ENCODE measurements at places on chromosomes 2 and 18.

DNA sequence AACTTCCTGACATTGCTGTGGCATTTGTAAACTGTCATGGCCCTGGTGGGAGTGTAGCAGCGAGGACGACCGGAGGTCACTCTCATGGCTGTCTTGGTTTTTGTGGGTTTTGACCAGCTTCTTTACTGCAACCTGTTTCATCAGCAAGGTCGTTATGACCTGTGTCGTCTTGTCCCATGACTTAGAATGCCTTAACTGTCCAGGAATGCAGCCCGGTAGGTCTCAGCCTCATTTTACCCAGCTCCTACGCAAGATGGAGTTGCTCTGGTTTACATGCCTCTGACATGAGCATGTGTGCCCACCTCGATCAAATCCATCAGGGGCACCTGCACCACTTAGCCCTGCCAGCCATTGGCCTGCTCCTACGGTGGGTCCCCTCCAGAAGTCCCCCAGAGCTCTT, 32.9 kb upstream of the SLC66A3 start:
- DNase-seq, result no peak

DNA sequence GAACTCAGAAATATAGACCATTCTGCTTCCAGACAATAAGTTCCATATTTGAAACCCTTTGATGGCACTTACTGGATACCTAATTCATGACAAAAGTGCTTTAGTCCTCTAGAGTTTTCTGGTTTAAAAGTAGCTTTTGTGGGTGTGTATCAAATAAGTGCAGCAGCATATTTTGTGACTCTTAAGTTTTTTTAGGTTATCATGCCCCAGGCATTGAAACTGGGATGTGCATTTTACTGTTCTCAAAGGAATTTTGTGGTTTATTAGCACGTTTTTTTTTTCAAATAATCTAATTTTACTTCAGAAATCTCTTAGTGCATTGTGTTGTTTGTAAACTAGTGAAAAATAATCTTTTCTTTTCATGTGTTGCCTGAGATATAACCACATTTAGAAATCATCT, 1.5 kb downstream of the XRCC5 start:
- DNase-seq, result no peak

GRCh38 chr2:25341753-25342371, at the start of gene DNMT3A:
Gene DNMT3A (minus strand): TSS chr2:25341925. CDS start chr2:25313984, 27,941 bp downstream.
- DNase-seq, result no peak

- no peak for DNase-seq
These were observed 1.5 kb downstream of the FSHR start for GRCh38 chr2:49152824-49153223.

- DNase-seq, result no peak
These were observed 85.7 kb upstream of the LAPTM4A start for GRCh38 chr2:20137131-20137571.

DNA sequence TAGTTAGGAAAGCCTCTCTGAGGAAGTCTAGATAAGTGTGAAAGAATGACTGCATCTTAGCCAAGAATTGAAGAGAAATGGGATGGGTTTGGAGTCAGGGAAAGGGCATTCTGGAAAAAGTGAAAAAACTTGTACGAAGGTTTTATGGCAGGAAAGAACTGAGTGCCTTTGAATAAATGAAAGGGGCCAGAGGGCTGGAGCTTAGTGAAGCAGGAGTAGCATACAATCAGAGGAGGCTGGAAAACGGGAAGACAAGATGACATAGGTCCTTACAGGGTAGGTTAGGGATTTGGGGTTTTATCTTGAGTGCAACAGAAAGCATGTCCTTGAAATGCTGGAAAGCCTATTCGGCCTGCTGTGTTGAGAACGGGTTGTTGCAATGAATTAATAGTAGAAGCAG, 152.6 kb upstream of the RND3 start:
- no peak for DNase-seq

DNA sequence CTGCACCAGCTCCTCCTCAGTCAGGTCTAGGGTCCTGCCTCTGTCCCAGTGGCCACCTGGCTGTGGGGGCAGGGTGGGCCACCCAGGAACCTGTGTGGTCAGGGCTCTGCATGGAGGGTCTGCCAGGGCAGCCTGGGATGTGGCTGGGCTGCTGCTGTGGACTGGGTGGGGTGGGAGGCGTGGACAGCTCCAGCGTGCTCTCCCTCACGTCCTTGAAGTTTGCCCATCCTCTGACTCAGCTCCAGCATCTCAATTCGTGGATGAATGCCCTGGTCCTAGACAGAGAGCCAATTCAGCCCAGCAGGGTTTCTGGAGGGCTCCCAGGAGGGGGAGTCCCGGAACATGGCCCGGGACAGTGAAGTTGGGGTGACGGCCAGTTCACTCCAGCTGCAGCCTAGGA, 64.3 kb upstream of the EPAS1 start:
- no peak for DNase-seq

DNA sequence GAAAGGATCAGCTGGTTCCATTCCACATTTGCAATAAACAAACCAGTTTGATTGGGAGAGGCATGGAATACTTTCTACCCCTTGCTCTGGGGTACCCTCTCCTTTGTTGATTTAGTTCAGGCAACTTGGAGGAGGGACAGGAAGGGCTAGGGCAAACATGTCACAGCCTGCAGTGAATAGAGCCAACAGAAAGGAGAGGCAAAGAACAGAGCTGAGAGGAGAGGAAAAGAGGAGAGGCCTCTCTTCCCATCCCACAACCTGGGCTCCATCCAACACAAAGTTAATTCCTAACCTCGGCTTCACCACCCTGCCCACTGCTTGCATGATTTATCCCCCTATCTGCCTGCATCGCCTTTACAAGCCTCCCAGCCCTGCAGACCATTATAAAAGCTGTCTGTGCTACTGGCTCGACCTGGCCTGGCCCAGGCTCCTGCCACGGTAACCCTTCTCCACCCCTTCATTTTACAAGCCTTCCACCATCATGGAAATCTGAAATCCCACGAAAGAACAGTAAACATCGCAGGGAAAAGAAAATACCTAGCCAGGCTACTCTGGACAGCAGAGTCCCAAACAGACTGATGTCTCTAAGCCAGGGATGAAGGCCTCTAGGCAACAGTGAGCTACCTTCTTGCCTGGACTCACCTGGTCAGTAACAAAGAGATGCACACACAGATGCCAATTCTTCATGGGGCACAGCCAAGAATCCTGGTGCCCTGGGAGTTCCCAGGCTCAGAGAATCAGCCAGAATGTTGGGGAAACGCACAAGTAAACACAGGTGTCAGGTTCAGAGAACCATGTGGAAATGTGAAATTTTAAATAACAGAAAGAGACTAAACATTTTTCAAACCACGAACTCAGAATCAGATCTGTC, 43.6 kb downstream of the NHEJ1 start:
- DNase-seq, result no peak

GRCh38 chr2:193542762-193543161, 1348.0 kb upstream of the TMEFF2 start:
- no peak for DNase-seq

GRCh38 chr2:205868773-205869333, 186.6 kb downstream of the NRP2 start:
- DNase-seq, result peak; percentile 30

DNA sequence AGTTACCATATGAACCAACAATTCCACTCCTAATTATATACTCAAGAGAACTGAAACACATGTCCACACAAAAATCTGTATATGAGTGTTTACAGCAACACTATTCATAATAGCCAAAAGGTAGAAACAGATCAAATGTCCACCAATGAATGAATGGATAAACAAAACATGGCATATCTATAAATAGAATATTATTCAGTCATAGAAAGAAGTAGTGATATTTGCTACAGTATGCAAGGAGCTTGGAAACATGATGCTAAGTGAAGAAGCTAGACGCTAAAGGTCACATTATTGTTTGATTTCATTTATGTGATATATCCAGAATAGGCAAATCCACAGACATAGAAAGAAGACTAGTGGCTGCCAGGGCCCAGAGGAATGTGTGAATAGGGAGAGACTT, 92.0 kb downstream of the RTTN start:
- DNase-seq, result no peak

GRCh38 chr2:146412625-146413024, 1432.2 kb upstream of the ACVR2A start:
- no peak for DNase-seq

- no peak for DNase-seq
These were observed 10.6 kb downstream of the DNAJB2 start for GRCh38 chr2:219289537-219290361.

DNA sequence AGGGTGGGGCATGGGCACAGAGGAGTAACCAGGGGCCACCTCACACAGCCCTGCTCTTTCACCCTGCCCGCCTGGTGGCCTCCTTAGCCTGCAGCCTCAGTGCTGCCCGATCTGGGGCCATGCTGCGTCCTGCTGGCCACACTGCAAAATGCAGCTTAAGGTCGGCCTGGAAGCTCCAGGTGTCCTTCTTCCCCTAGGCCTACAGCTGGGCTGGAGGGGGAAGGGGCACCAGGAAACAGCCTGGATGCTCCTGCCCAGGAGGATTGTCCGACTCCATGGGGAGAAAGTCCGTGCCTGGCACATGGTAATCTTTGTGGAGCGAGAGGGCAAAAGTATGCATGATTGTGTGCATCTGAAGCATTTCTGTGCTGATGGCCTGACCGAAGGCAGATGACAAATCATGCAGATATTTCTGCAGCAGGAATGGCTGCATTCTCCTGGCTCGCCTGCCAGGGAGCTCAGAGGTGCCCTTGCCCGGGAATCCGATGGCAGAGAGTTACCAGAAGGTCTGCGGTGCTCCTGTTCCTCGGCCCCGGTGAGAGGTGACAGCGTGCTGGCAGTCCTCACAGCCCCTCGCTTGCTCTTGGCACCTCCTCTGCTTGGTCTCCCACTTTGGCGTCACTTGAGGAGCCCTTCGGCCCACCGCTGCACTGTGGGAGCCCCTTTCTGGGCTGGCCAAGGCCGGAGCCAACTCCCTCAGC, 12.8 kb upstream of the ALPP start:
- DNase-seq, result peak; percentile 52

DNA sequence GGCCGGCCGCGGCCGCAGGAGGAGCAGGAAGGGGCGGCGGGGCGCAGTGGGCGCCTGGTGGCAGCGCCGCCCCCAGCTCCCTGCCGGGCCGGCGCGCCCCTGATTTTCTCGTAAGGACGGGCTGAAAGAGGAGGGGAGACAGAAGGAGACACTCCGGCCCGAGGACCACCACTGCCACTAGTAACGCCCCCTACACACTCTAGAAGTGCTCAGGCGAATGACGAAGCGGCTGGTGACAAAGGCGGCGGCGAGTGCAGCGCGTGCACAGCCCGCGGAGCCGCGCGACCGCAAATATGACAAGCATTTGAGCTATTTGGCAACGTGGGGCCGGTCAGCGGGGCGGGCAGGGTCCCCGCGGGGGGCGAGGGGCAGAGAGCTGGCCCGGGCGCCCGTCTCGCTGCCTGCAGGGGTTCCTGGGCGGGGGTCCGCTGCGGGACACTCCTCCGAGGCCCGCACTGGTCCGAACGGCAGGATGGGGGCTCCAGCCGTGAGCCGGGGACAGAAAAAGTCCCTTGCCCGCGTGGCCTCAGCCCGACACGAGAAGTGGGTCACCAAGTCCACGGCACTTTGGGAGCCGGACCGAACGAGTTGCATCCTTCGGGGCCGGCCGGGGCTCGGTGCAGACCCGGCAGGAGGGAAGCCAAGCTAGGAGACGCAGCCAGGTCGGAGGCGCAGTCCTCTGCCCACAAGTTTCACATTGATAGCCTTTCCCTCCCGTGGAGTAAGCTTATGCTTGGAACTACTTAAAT, 524 bp upstream of the SERTAD2 start:
- DNase-seq, result peak; percentile 72

- no peak for DNase-seq
These were observed 119.6 kb downstream of the B3GNT2 start for GRCh38 chr2:62315476-62315875.

DNA sequence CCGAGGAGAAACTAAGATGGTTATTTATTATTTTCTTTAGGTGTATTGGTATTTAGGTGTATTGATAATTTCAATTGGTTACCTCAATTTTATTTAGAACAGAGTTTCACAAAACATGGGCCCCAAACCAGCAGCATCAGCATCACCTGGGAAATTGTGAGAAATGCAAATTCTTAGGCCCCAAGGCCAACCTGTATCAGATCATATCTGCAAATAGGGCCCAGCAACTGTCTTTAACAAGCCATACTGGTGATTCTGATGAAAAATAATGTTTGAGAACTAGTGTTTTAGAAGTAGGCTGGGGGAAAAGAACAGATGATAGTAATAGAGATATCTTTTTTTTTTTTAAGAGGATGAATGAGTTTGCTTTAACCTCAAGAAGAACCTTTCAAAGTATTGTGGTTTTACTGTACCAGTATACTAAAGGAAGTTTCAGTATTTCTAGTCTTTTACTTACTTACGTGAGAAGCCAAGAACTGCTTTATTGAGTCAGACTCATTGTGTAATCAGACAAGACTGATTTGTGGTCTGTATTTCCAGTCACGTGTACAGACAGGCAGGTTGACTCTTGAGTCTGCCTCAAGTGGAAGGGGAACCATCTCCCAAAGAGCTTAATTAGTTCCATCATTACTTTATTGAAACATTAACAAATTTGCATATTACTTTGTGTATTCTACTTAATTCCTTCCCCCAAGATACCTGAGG, 60.4 kb upstream of the GAREM1 start:
- no peak for DNase-seq

DNA sequence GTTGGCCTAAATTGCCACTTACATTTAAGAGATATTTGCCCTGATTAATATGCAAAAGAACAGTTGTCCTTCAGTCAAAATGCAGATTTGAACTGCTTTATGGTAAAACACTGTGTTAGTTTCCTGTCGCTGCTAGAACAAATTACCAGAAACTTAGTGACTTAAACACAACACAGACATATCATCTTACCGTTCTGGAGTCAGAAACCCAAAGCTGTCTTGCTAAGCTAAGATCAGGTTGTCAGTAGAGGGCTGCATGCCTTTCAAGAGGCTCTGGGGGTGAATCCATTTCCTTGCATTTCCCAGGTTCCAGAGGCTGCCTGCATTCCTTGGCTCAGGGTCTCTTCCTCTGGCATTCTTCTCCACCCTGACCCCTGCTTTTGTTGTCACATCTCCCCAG, 149.5 kb downstream of the FAM161A start:
- no peak for DNase-seq

GRCh38 chr2:160550048-160550447, 56.4 kb upstream of the RBMS1 start:
- no peak for DNase-seq

DNA sequence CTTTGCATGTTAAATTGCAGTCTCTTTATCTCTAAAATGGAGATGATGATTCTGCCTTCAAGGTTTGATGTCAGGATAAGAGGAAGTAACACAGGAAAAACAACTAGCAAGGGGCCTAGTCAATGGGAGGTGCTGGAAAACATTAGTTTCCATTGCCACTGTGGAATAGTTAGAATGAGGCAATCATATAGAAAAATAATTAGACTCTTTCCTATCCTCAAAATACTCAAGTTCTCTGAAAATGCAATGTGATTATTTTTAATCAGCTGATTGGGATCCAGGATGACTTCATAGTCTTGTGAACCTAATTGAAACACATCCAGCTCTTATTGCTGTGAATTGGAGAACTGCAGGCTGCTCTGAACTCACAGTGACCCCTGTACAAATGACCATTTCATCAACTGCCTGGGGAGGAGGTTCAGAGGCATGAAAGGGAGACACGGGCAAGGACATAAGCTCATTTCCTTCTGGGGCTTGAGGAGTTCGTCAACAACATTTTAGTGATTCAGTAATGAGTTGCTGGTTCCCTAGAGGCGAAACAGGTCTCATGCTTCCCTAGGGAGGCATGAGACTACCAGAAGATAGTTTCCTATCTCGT, 422.5 kb downstream of the LPIN1 start:
- DNase-seq, result no peak

- DNase-seq, result no peak
These were observed 77.4 kb upstream of the DNMT3A start for GRCh38 chr2:25418944-25419677.

All from HS-5 (cell line).